Uterus (tissue), 4 donors: ENCODE measurements at places on chromosomes 2 and 18. TPM values are rescaled to one million over a fixed set of nuclear protein-coding genes. Genes with fewer than 3 reads are reported as not detected.

SETBP1 gene
- total RNA-seq: 32.8 TPM

SCN7A gene
- total RNA-seq: 50.6 TPM

KCNJ3 gene
- total RNA-seq: 0.69 TPM

STAT4 gene
- total RNA-seq: 4.8 TPM

LCT gene
- not detected for total RNA-seq

FIGLA gene
- total RNA-seq: not detected
